ENCODE measurements at places on chromosomes 1 and 21. TPM values are rescaled to one million over a fixed set of nuclear protein-coding genes. Genes with fewer than 3 reads are reported as not detected.

DNA sequence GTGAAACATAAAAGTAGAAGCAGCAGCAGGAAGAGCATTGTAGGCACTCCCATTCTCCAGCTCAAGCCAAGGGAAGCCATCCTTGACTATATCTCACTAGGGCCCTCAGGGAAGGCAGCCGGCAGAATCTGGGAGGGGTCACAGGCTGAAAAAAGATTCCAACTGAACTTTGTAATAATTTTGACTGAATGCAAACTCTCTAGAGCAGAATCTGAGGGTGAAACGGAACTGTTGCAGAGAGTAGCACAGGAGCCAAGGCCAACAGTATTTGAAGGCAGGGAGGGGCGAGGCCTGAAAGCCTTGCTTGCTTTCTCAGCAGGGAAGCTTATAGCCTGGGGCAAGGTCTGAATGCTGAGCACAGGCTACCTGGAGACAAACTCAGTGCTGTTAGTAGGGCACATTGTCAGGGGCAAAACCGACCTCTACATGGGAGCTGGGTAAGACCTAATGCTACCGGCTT lies 180.6 kb downstream of the COL24A1 start:
- no peak for DNase-seq

- no peak for DNase-seq
Measured at GRCh38 chr1:11725616-11726015, 10.3 kb upstream of the AGTRAP start.

- DNase-seq = no peak
Measured at GRCh38 chr1:111647736-111648135, 28.1 kb downstream of the RAP1A start.

DNA sequence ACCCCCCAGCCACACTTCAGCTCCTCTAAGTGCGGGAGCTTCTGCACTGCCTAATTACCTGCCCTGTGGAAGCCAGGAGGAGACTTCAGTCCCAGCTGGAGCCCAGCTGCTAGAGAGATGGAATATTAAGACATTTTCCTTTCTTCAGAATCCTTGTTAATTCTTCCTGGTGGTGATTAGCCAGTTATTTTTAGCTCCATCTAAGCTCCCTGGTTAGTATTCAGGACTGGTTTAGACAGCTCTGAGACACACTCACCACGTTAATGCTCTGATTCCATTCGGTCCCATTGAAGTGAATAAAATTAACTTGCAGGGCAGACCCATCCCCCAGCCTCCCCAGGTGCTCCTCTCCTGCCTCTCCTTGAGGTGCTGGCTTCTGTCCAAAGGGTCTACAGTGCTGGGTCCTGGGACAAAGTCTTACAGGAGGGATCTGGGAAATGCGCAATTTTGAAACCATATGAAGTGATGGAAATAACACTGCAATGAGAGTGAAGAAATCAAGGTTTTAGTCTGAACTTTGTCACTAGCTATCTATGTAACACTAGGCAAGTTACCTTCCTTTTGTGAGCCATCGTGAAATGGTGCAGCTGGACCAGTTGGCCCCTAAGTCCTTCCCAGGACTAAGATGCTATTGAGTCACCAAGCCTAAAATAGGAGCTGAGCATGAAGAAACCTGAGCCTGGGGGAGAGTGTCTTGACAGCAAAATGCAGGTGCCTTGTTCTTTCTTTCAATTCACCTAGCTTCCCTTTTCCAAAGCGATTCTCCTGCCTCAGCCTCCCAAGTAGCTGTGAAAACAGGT lies 117.4 kb upstream of the ATP1A1 start:
- DNase-seq = no peak

DNA sequence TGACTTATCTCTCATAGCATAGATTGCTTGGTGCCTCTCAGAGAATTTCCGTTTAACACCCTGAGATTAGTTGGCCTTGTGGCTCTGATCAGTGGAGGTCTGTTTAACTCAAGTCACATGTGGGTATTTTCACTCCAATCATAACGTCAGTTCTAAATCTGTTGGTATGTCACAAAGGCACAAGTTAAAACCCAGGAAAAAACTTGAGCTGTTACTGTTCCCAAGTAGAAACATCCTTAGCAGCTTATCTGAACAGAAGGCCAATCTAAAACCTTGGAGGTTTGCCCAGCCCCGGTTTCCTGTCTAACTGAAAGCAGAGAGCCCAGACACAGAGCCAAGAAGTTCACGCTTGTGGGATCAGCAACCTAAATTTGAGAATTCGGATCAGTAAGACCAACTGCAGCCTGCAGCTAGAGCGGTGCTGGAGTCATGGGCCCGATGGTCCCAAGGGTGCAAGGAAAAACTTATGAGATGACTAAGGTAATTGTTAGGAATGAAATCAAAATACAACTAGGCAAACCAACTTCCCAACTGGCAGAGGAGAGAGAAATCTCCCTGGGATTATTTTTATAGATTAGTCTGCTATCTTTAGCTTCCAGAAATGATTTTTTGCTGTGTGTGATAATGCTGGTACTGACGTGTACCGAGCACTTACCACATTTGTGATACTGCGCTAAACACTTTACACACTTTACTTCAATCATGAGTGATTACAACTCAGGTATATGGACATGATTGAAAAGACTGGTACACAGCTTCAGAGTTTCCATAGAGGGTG lies 90.2 kb upstream of the C1orf21 start:
- DNase-seq = peak; percentile 81

- peak; percentile 77 for DNase-seq
Measured at GRCh38 chr21:38780879-38781278, 24.9 kb upstream of the ETS2 start.

GRCh38 chr1:180548686-180549317 lies 10.0 kb upstream of the OVAAL start:
- no peak for DNase-seq

Gene GNG12
- total RNA-seq = under 0.01 TPM

DNA sequence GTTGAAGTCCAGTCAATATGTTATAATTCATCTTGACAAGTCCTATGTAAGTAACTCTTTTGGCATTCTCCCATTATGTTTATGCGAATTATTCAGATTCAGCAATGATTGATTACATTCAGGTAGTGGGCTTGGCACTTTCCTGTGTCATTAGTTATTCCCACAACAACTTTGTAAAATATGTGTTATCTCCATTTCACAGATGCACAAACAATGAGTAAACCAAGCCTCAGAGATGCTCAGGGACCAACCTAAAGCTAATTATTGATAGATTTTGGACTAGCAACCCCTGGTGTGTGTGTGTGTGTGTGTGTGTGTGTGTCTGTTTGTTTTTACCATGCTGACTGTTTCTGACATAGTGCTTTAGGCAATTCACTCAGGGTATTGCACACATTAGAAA lies 371.1 kb upstream of the C1orf87 start:
- no peak for DNase-seq

Gene MFN2
- 32.6 TPM for total RNA-seq

GRCh38 chr1:188228623-188229022 lies 1399.9 kb downstream of the PLA2G4A start:
- no peak for DNase-seq

GRCh38 chr1:2393471-2393877 lies 1.8 kb downstream of the RER1 start:
- DNase-seq = no peak

DNA sequence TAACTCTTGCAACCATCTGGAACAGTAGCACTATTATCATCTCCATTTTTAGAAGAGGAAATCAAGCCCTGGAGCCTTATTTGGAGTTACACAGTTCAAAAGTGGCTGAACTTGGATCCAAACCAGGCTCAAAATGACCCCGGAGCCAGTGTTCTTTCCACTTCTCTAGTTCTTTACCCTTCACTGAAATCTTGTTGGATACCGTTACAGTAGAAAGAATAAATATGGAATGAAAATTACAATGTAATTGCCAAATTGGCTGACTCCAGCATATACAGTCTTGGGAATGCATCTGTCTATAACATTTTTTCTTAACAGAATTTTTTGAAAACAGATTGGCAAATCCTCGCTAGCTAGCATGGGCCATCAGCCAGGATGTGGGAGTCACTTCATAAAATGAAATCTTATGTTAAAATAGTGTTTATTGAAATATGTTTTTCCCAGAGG lies 261.4 kb downstream of the CTH start:
- no peak for DNase-seq

GRCh38 chr1:3456449-3456963 lies 2.0 kb downstream of the ARHGEF16 start:
- no peak for DNase-seq

Gene E2F2
- 2.4 TPM for total RNA-seq

GRCh38 chr1:208089761-208090370 lies 154.3 kb downstream of the PLXNA2 start:
- DNase-seq = no peak

GRCh38 chr1:37240897-37241296 lies 206.6 kb upstream of the GRIK3 start:
- no peak for DNase-seq

- DNase-seq = no peak
Measured at GRCh38 chr1:245679821-245680780, 525.3 kb downstream of the KIF26B start.

DNA sequence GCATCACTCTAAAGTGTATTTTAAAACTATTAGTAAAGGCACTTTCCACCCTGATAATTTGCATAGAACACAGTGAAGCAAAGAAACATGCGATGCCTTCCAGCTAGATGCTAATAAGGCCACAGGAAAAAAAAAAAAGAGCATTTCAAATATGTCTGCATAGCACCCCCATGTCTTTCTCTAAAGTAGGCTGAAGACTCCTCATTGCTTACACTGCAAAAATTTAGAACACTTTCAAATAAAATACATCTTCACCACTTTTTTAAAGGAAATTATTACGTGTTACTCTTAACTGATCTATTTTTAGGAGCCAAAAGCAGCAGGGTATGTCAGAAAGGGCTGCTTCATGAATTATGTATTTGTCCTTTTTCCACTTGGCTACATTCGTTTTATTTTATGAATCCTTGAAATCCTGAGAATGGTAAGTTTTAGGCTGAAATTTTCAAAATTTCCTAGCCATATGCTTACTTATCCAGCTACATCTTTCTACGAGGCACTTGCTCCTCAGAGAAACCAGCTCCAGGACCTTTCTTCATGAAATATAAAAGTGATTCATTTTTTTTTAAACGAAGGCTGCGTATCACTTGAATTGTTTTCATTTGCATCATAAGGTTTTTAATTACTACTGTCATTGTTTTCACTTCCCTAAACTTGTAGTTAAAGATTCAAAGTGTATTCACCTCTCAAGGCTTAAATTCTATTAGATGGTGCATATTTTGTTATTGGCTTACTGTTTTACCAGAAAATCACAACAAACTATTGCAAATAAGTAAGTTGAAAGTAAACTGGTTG lies 513.0 kb downstream of the PTPRC start:
- no peak for DNase-seq

Gene ELF3
- total RNA-seq = 1.3 TPM

GRCh38 chr21:34189506-34189905 lies 116.1 kb downstream of the MRPS6 start:
- no peak for DNase-seq

All from hematopoietic multipotent progenitor cell (in vitro differentiated cells).